ENCODE measurements at places on chromosomes 11 and 22.
A peak's percentile ranks its signal among the peaks of the same experiment; 100 is the strongest.

DNA sequence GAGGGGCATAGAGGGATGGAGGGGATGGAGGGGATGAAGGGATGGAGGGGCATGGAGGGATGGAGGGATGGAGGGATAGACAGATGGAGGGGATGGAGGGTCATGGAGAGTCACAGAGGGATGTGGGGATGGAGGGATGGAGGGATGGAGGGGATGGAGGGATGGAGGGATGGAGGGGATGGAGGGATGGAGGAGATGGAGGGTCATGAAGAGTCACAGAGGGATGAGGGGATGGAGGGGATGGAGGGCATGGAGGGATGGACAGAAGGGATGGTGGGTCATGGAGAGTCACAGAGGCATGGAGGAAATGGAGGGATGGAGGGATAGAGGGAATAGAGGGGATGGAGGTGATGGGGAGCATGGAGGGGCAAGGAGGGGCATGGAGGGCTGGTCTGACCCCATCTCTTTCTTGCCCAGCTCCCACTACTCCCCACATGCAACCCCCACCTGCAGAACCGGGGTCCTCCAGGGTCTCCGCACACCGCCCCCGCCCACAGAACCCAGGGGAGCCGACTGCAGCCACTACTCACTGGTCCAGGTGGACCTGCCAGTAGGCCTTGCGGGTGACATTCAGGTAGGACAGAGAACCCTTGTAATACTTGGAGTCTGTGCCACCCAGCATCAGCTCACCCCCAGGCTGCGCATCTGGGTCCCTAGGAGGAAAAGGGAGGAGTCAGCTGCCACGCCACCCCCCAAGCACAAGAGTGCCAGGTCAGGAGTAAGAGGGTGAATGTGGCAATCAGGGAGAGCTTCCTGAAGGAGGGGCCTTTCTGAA lies 4.2 kb upstream of the IFITM10 start:
- no peak for DNase-seq

DNA sequence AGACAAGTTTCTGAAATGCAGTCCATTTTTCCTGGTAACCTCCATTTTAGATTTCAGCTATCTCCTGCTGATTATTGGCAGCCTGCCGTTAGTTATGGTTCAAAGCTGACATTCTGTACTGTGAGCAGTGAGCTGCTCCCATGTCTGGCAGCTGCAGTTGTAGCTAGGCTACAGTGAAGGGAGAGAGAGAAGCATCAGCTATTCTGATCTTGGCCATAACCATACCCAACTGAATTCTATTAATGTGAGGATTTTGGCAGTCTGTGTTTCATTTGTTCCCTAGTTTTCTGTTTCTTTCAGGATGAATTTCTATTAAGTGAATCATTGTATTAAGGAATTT lies 33.4 kb downstream of the SIK2 start:
- DNase-seq: peak; percentile 70

DNA sequence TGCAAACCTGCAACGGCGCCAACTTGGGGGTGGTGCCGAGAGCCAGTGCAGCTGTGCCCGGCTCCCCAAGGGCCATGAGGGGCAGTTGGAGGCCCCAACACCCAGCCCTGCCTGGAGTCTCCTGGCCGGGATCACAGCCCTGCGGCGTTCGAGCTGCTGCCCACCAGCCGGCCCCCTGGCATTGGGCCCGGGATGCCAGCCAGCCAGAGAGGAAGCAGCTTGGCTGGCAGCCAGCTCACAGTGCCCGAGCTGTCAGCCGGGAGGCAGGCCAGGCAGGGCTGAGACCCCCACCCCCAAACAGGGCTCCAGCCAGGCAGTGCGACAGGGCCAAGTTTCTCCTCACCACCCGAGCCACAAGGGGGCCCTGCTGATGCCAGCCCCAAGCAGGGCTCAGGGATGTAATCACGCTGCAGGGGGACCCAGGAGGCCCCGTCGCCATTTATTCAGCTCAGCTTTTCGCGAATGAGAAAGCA lies 26.0 kb upstream of the TCF20 start:
- no peak for DNase-seq

- DNase-seq: no peak
These were observed 39.8 kb upstream of the TLCD5 start for GRCh38 chr11:120285256-120285655.

DNA sequence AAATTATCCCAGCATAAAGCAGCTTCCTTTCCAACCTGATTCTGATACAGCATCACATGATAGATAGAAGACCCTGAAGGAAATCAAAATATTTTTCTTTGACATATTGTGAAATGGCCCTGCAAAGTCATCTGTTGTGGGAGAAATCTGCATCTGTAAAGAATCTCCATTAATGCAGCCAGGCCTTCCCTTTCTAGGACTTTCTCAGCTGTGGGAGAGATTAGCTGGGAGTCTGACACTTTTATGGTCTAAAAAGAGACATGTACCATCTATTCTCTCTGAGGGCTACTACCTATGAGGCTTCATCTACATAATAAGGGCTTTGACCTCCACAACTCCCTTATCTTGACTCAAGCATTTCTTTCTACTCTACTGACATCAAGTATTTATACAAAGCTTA lies 238.1 kb downstream of the SWAP70 start:
- DNase-seq: no peak

DNA sequence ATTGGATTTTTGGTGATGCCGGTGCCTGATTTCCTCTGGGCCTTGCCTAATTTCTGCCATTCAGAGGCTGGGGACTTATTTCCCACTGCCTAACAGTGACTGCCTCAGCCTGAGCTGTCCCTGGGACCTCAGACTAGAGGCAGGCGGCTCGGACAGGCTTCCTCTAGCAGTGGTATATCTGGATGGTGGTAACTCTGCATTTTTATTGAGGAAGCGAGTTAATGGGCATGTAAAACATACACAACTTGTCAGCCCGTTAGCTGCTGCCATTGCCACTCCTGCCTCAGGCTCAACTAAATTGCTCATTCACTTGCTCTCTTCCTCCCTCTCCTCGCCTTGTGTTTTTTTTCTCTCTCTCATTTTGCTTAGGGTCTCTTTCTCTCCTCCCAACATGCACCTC lies 561.6 kb downstream of the BUD13 start:
- DNase-seq: no peak

DNA sequence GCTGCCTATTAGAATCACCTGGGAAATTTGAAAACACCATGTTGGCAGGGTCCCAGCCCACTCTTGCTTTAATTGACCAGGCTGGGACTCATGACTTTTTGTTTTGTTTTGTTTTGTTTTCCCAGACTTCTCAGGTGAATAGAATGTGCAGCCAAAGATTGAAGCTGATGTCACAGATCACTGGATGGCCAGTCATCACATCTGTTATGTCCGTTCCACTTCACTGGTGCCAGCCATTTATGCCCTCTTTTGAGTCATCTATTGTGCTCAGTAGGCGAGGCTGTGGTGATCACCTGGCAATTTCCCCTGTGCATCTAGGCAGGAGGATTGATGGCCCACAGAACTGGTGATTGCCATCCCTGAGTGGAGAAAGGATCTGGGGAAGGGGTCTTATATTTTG lies 297.3 kb downstream of the INSC start:
- no peak for DNase-seq

DNA sequence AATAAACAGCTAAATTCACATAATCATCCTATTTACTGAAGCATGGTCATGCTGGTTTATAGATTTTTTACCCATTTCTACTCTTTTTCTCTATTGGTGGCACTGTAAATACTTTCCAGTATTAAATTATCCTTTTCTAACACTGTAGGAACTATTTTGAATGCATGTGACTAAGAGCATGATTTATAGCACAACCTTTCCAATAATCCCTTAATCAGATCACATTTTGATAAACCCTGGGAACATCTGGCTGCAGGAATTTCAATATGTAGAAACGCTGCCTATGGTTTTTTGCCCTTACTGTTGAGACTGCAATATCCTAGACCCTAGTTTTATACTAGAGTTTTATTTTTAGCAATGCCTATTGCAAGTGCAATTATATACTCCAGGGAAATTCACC lies 10.7 kb downstream of the RAG1 start:
- no peak for DNase-seq

DNA sequence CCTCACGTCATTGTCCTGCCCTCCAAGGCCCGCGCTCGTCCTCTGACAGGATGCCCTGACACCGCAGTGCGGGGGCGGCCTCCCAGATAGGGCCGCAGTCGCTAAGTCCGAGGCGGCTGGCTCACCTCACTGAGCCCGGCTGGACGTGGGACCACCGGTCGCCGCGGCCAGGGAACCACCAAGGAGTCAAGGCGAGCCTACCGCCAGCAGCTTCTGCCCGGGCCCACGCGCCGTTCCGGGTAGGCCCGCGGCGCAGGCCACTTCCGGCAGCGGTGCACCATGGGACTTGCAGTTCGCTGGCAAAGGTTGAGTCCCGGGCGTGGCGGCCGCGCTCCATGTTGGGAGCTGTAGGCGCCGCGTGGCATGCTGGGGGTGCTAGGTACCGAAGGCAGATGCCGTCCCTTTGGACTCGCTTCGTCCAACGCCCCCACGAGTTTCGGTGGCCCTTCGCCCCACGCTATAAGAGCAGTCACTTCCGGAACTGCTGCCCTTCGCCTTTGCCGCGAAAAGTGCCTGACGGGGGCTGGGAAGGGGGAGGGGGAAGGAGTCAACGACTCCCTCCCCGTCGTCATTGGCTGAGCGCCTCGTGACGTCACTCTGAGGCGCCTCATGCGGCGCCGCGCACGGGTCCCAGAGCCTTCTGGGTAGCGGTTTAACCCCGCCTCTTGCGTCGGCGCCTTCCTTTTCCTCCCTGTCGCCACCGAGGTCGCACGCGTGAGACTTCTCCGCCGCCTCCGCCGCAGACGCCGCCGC lies at the start of gene RPLP2:
TSS of gene RPLP2 (plus strand) at position 681 of the 753 bp plus-strand sequence. CDS start 268 bp downstream, outside the sequence.
- peak; percentile 97 for DNase-seq

DNA sequence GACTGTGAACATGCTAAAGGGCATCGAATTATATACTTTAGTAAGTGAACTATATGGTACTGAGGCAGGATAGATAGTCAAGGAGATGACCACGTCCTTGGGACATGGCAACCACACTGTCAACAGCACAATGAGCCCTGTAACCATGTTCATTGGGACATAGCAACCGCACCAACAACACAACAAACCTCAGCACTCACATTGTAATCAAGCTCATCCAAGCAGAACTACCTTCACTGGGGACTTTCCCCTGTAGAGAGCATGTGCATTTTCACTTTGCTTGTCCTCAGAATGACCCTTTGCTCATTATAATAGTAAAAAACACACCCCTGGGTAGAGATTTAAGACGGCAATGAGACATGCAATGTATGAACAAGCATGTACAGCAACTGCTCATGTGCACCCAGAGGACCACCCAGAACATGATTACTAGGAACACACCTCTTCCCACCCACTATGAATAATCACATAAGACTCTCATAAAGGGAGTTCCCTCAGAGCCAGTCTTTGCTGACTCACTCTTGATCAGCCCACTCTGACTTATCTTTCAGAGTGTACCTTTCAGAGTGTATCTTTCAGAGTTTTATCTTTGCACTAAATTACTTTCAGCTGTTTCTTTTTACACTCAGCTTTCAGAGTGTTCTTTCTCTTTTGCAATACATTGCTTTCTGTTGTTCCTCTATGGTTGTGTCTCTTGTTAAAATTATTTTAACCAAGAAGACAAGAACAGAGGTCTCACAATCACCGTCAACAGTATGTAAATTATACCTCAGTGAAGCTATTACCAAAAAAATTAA lies 4.1 kb upstream of the PLAAT2 start:
- peak; percentile 84 for DNase-seq

DNA sequence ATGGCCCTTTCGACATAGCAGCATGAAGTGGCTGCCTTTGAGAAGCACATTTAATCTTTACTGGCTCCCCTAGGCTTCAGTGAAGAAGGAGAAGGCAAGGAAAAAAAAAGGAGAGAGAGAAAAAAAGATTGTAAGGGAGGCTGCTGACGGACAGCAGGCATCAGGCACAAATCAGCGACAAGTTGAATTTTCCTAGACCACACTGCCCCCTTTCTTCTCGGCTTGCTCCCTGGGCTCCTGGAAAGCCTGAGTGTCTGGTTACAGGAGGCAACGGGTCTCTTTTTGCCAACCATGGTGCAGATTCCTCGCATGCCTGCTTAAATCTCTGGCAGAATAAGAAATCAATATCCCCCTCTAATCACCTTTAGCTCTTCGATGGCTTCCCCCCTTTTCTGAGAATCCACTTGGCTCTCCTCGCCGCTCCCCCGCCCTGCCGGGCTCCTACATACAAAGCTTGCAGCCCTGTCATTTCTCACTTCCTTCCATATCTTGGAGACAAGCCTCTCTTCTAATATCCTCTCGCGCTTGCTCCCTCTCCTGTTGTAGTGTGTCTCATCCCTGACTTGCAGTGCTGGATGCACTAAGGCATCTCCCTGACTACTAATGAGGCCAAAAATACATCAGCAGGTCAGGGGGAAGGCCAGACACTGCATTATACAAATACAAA lies 14.3 kb downstream of the BLID start:
- DNase-seq: peak; percentile 89

DNA sequence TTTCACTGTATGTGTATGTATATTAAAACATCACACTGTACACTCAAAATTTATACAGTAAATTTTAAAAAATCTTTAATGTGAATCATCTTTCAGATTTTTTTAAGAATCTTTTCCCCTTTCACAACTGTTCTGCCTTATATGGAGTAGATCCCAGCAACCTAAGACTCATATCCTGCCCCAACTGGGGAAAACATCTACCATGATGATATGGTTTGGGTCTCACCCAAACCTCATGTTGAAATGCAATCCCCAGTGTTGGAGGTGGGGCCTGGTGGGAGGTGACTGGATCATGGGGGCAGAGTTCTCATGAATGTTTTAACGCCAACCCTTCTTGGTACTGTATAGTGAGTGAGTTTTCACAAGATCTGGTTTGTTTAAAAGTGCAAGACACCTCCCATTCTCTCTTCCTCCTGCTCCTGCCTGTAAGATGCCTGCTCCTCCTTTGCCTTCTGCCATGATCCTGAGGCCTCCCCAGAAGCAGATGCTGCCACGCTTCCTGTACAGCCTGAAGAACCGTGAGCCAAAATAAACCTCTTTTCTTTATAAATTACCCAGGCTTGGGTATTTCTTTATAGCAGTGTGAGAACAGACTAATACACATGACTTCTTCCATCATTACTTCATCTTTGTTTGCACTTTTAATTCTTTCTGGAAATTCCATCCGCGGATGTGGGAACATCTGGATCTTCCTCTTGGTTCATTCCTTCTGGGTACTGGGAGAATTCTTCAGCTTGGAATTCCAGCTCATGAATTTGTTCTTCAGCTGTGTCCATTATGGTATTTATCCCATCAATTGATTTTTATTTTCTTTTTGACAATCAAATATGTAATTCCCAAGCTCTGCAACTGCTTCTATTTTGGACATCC lies 36.9 kb downstream of the LINC01488 start:
- peak; percentile 92 for DNase-seq
